ENCODE measurements at places on chromosomes 5 and 9.

DNA sequence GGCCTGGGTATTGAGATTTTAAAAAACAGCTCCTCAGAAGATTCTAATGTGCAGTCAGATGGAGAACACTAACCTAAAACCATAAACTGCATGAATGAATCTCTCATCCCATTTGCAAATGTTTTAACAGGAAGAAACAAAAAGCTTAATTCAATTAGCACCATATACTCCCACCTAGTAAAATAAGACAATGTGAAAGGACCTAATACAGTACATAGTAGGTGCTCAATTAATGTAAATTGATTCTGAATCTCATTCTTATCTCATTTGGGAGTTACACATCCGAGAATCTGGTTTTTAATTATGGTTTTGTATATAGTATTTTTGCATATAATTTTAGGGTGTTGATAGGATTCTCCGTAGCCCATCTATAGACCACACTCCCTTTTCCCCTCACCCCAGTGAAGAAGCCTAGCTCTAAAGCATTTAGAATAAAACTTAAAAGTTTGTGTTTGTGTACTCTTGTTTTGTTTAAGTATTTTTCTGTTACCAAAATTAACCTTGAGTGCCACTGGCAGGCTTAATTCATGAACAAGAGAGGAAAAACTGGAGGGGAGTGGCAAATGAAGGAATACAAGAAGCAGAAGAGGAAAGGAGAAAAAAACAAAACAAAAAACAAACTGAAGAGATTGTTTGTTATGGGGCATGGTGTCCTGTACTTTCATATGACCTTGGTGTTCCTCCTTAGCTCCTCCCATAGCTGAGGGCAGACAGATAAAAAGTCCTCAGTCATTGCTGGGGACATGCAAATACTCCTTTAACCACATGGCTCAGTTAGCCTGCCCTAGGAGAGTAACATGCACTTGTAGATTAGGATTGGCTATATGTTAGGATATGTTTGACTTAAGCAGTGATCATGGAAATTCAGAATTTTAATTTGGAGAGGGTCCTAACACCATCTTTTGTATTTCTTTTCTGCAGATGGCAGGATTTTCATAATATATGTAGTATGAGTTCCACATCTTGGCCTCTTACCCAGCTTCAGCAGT, 1.2 kb downstream of the RNF14 start:
- no peak for DNase-seq

DNA sequence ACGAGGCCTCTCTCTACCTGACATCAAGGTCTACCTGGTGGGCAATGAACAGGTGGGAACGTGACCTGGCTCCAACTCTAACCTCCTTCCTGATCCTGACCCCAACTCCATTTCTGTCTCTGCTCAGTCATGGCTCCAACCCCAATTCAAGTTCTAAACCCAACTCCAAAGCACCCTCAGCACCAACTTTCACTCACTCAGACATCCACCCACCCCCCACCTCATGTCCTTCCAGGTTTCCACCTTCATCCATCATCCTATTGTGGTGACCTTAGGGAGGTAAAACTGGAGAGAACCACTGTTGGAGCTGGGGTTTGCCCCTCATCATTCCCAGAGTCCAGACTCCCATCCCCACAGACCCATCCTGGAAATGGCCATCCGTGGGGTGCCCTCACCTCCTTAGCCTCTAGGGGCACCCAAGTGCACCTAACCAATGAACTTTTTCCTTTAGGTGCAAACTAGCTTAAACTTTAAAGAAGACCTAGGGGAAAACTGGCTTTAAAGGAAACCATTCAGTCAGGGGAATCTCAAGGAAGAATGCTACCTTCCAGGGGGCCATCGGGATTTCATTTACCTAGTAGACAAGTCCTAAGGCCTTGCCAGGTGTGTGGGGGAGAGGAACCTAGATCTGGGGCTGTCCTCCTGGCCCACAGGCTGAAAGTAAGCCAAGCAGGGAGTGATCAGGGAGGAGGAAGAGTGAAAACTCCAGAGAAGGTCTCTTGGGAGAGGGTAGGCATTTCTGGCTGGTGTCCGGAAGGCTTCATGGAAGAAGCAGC, 11.3 kb downstream of the RGS14 start:
- no peak for DNase-seq

GRCh38 chr5:75366787-75367186, 29.8 kb downstream of the HMGCR start:
- no peak for DNase-seq

DNA sequence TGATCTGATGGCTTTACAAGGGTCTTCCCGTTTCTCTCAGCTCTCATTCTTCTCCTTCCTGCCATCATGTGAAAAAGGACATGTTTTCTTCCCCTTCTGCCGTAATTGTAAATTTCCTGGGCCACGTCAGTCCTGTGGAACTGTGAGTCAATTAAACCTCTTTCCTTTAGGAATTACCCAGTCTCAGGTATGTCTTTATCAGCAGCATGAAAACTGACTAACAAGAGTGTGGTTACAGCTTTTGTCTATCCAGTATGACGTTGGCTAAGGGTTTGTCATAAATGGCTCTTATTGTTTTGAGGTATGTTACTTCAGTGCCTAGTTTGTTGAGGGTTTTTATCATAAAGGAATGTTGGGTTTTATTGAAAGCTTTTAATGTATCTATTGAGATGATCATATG, 501.6 kb downstream of the CAAP1 start:
- no peak for DNase-seq

- no peak for DNase-seq
These were observed 29.6 kb downstream of the LHX2 start for GRCh38 chr9:124040935-124041816.

DNA sequence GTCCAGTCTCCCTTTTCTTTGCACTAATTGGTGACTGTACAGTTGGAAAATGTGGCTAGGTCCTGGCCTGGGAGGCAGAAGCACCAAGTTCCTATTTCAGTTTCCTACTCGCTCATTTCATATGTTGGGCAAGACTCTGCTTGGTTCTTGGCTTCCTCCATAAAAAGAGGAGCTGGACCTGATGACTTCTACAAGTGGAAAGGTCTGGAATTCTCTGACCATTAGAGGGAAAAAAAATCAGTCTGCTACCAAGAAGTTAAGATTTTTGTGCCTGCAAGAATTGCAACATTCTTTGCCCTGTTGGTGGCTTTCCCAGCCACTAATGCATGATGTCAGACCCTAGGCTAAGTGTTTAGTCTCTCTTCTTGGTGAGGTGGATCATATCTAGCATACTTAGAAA, 91.5 kb downstream of the WDR41 start:
- DNase-seq = no peak

DNA sequence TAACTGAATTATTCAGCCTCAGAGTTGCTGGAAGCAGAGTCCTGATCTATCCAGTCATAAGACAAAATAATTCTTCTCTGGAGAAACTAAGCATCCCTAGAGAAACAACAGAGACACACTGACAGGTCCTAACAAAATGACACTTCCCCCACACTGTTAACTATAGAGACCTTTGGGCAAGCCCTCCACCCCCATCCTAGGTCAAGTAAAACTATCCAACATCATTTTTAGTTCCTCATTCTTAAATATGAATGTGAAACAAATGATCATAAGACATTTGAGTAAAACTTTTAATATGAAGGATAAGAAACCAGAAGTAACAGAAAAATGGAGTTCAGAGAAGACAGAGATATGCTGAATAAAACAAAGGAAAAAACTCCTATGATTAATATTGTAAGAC, 30.9 kb downstream of the CNTLN start:
- DNase-seq = no peak

- DNase-seq = no peak
These were observed 14.0 kb upstream of the TCF7 start for GRCh38 chr5:134100283-134101091.

- DNase-seq = no peak
These were observed 32.6 kb upstream of the EGFL7 start for GRCh38 chr9:136629879-136630661.

DNA sequence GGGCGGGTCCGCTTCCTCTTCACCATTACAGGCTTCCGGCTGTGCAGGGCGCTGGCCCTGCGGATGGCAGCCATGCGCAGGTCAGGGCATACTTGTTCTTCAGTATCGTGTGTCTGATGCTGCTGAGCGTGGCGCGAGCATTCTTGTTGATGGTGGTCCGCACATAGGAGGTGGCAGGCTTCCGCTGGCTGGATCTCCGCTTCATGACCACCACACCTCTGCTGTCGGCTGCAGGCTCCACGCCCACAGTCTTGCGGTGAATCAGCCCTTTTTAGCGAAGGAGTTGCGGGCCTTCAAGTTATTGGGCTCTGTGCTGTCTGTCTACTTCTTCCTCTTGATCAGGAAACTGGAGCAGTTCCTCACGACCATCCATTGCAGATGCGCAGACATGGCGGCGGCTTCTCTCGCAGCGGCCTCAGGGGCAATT, 62.4 kb upstream of the ZNF608 start:
- no peak for DNase-seq

- DNase-seq = no peak
These were observed 212.2 kb downstream of the DENND1A start for GRCh38 chr9:123717581-123718175.

- no peak for DNase-seq
These were observed 61.8 kb upstream of the PRDM9 start for GRCh38 chr5:23445573-23445972.

DNA sequence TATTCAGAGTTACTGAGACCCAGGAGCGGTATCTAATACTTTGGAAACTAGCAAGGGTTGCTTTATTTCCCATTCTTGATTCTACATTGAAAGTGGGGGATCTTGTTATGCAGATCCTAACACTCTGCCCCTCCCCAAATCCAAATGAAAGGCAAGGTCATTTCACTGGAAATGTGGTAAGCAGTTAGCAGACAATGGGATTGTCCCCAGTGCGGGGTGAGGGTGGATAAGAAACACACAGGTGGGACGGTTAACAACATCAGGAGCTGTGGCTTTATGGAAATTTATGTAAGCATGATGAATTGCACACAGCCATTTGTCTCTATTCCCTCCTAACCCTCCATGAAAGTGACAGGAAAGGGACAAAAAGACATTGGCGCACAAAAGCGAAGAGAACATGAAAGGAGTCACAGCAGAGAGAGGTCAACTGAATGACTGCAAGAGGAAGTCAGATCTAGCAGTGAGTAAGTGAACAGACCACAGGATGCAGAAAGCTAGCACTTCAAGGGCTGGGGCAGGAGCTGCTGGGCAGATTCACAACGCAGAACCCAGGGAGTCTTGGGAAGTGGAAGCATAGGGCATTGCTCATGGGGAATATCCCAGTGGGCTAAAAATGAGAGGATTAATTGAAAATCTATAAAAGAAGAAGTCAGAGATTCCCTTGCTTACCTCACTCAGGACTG, 184.4 kb downstream of the HSD17B3 start:
- DNase-seq = no peak

- DNase-seq = no peak
These were observed 48.6 kb upstream of the SHB start for GRCh38 chr9:38117651-38118050.

GRCh38 chr5:151451626-151452520, 4.5 kb downstream of the SLC36A1 start:
- no peak for DNase-seq

GRCh38 chr5:175627005-175627404, 30.9 kb upstream of the HRH2 start:
- no peak for DNase-seq

- no peak for DNase-seq
These were observed 625.6 kb downstream of the RAB3C start for GRCh38 chr5:59208474-59208873.

GRCh38 chr9:128921881-128922763, 1.3 kb downstream of the PHYHD1 start:
- no peak for DNase-seq

GRCh38 chr5:61176631-61177030, 14.4 kb upstream of the SMIM15 start:
- no peak for DNase-seq

- no peak for DNase-seq
These were observed 37.4 kb downstream of the LHFPL2 start for GRCh38 chr5:78611126-78611605.

All from NCI-H1436 treated with DMSO at 0.1 percent for 48 hours (cell line).